Lung (tissue), 17 donors: ENCODE measurements at places on chromosomes 11 and 22. TPM values are rescaled to one million over a fixed set of nuclear protein-coding genes. Genes with fewer than 3 reads are reported as not detected.

The FUT4 gene
- total RNA-seq, result 7.5 TPM

DNA sequence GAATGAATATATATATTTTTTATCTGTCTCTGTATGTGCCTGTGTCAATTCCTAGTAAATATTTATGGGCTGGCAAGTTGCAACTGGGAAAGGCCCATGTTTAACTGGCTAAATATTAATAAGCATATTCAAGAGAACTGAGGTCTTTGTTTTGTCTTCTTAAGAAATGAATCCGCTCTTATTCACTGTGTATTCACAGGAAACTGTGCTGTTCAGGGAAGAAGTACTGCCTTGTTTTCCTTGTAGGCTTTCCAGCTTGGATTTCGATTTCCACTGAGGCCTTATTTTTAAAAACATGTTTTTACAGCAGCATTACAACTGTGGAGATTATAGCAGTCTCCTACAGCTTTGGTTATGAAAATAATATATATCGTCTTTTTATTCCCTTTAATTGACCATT, 64.7 kb downstream of the LDLRAD3 start:
- no peak for DNase-seq

- DNase-seq, result no peak
These were observed 149.0 kb downstream of the CEP164 start for GRCh38 chr11:117476531-117477142.

DNA sequence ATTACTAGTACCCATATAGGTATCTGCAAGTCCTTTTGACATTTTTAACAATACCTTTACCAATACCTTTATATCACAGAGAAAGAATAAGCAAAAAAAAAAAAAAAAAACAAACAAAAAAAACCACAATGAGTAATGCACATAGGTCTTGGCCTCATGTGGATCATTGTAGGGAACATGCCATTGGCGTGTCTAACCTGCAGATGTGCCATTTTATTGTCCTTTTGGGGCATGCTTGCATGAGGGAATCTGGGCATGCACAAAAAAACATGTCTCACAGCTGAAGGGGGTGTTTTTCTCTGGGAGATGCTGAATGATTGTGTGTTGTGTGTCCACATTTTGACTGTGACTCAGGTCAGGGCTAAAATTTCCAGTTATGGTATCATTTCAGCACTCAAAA, 361.6 kb downstream of the GUCY1A2 start:
- no peak for DNase-seq
